Left ventricle myocardium superior (tissue), 1 donor: ENCODE measurements at places on chromosomes 13 and 19.

DNA sequence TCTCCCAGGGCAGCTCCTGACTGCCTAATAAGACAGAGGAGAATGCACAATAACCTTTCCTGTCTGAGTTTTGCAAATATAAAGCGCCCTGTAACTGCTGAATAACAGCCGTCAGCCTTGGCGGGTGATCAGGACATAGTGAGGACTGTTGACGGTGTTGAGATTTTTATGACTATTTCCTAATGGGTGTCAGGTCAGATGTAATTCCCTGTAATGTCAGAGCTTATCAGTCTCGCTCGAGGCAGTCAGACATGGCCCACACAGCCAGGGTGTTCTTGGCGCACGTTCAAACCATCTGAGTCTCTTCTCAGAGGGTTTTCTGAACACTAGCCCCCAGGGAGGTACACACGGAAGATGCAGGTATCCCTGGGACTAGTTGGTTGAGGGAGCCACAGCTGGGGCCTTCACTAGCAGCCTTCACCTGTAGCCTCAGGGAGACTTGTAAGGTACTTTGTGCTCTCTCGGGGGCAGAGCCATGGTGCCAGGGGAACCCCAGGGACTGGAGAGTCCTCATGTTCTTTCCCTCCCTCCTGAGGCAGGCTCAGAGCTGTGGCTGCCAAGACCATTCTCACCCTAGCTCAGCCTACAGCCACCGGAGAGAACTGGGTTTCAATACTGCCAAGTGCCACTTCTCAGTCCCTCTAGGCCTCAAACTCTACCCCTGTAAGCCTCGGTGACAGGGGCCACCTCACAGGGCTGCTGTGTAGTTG is 213.1 kb downstream of the UQCRFS1 start:
- peak; percentile 38 for DNase-seq

GRCh38 chr19:6533000-6533328 is 2.1 kb downstream of the TNFSF9 start:
- DNase-seq = no peak

- DNase-seq = no peak
Observed at GRCh38 chr19:48493718-48494401, 17.8 kb downstream of the LMTK3 start.

DNA sequence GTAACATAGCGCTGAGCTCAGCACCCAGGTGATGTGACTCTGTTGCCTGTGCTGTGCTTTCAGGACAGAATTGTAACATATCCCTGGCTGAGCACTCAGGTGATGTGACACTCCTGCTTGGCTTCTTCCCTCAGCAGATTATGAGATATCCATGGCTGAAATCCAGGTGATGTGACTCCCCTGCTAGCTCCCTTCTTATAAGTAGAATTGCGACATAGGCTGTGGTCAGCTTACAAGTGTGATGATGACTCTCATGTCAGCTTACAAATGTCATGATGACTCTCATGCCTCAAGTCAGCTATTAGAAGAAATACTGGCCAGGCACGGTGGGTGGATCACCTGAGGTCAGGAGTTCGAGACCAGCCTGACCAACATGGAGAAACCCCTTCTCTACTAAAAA is 14.3 kb upstream of the ZNF429 start:
- DNase-seq = no peak

GRCh38 chr13:31891472-31891871 is 140.1 kb upstream of the FRY start:
- DNase-seq = no peak

GRCh38 chr13:114200399-114200911 is 21.4 kb downstream of the CFAP97D2 start:
- DNase-seq = no peak

DNA sequence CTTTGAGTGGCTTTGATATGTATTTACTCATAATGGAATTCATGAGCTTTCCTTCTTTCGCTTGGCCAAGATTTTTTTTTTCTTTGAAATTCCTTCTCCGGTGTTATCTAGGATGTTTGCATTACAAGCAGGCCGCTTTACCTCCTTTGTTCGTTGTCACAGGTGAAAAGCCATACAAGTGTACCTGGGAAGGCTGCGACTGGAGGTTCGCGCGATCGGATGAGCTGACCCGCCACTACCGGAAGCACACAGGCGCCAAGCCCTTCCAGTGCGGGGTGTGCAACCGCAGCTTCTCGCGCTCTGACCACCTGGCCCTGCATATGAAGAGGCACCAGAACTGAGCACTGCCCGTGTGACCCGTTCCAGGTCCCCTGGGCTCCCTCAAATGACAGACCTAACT is 16.7 kb downstream of the KLF5 start:
- DNase-seq = no peak
